ENCODE measurements at places on chromosomes 12 and 14. TPM values are rescaled to one million over a fixed set of nuclear protein-coding genes. Genes with fewer than 3 reads are reported as not detected.

DNA sequence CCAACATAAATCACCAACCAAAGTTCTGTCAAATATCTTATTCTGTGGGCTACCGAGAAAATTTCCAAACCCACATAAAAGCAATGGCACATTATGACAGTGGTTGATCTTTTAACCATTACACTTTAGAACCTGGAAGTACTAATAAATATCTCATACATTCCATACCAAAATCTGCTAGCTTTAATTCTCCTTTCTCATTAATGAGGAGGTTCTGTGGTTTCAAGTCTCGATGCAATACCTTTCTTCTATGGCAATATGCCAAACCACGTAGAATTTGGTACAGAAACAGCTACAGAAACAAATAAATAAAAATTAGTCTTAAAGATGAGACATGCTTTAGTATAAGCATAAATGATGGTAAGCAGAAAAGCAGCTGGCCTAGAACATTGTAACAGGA is 100.7 kb downstream of the ELK3 start:
- DNase-seq: no peak

DNA sequence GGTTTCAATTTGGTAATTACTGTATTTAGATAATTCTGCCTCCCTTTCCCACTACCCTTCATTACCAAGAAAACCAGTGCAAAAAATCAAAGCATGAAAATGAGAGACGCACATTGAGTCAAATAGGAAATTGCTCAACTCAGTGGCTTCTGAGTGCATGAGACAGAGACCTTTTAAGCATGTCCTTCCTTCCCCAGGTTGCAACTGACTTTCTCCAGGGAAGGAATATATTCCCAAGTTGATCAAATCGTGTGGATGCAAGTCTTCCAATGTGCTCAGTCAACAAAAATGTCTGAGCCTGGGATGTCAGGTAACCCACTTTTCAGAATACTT is 12.9 kb downstream of the BMP4 start:
- no peak for DNase-seq

GRCh38 chr12:89610366-89610765 is 84.5 kb upstream of the POC1B start:
- no peak for DNase-seq

- DNase-seq: no peak
Measured at GRCh38 chr12:112716099-112717093, 75.2 kb upstream of the RPH3A start.

GRCh38 chr12:114665411-114666260 is 18.3 kb downstream of the TBX3 start:
- DNase-seq: no peak

The IL23A gene
- total RNA-seq: not detected

The SIX6 gene
- not detected for total RNA-seq

- DNase-seq: no peak
Measured at GRCh38 chr14:61670576-61670975, 24.7 kb upstream of the HIF1A start.

The MED13L gene
- total RNA-seq: 54.6 TPM

The MIP gene
- total RNA-seq: 0.15 TPM

GRCh38 chr14:30974628-30975027 is 50.8 kb upstream of the AP4S1 start:
- DNase-seq: no peak

The CFAP54 gene
- total RNA-seq: 7.5 TPM

DNA sequence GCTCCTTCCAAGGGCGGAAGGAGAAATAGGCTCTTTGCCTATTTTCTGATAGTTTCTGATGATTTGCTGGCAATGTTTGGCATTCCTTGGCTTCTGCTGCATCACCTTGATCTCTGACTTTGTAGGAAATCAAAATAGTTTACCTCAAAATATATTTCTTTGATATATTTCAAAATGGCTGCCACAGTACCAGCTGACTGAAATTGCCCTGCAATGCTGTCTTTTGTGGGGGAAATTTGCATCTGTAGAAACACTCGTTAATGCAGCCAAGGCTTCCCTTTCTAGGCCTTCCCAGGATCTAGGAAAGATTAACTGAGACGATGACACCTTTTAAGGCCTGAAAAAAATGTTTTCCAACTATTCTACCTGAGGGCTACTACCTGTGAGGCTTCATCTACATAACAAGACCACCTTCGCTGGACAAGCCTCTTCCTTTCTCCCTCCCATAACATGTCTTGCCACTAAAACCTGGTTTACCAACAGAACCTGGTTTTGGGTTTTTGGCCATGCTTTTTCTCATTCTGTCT is 212.8 kb upstream of the SSTR1 start:
- DNase-seq: no peak

GRCh38 chr12:85016413-85016812 is 19.7 kb downstream of the TSPAN19 start:
- DNase-seq: no peak

- no peak for DNase-seq
Measured at GRCh38 chr14:54805070-54805444, 97.6 kb downstream of the GCH1 start.

The MMP17 gene
- 24.3 TPM for total RNA-seq

The C3AR1 gene
- 0.44 TPM for total RNA-seq

- no peak for DNase-seq
Measured at GRCh38 chr12:90111791-90112580, 403.3 kb upstream of the ATP2B1 start.

GRCh38 chr12:25521625-25522256 is 31.3 kb downstream of the LMNTD1 start:
- no peak for DNase-seq

- DNase-seq: no peak
Measured at GRCh38 chr12:91105807-91106206, 5.5 kb downstream of the LUM start.

DNA sequence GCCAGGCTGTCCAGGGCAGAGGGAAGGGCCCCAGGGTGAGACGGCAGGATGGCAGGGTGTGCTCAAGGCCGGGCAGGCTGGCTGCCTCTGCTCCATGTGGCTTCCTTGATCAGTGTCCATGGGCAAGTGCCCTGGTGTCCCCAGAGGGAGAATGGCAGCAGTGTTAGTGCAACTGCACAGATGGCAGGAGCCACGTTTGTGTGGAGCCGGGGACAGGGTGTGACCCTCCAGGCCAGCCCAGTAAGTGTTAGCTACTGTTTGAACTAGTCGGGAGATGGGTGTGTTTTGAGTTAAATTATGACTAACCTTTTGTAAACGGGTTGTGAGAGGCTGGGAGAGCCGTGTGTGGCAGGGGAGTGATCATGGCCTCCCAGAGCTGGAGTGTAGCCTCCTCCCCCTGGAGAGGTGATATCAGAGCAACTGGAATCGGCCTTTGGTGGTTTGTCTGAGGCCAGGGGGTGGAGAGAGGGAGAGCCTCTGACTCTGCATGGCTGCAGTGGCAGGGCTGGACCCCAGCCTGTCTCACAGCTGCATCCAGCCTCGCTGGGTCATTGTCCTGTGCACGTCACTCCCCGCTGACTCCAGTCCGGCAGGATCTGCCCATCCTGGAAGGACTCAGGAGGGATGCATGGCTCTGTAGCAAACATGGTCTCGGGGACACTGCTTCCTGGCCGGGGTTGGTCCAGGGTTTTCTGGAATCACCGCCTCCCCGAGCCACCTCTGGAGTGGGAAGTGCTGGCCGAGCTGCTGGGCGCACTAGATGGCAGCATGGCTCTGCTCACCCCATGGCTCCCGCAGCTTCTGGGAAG is 27.8 kb downstream of the AACS start:
- no peak for DNase-seq

The CCNK gene
- 41.1 TPM for total RNA-seq

GRCh38 chr14:39581474-39581873 is 149.2 kb upstream of the FBXO33 start:
- no peak for DNase-seq

The TSHR gene
- not detected for total RNA-seq

DNA sequence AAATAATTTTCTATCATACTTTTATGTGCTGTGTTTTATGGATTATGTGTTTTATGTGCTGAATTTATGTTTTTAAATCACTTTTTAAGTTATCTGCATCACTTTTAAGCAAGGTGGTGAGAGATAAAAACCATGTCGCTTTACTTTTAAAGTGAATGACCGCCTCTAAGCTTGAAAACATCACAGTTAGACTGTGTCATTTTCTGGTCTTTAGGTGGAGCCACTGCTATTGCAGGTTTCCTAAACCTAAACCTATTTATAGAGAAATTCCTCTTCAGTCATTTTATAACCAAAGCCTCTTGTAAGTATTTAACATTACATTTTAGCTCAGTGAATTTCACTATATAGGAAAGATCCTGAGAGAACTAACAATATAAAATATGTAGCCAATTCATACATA is 21.0 kb upstream of the MDM2 start:
- no peak for DNase-seq

DNA sequence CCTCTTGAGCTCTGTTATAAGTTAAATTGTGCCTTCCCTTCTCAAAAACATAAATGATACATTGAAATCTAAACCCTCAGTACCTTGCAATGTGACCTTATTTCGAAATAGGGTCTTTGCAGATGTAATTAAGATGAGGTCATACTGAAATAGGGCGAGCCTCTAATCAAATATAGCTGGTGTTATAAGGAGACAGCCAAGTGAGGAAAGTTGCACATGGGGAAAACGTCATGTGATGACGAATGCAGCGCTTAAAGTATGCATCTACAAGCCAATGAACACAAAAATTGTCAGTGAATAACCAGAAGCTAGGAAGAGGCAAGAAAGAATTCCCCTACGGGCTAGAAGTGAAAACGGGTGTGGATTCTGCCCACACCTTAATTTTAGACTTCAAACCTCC is 305.2 kb upstream of the FOXG1 start:
- DNase-seq: no peak

The PLCZ1 gene
- not detected for total RNA-seq

The RFLNA gene
- 0.41 TPM for total RNA-seq

The C12orf42 gene
- total RNA-seq: not detected

GRCh38 chr12:124482901-124483799 is 84.3 kb downstream of the NCOR2 start:
- no peak for DNase-seq

DNA sequence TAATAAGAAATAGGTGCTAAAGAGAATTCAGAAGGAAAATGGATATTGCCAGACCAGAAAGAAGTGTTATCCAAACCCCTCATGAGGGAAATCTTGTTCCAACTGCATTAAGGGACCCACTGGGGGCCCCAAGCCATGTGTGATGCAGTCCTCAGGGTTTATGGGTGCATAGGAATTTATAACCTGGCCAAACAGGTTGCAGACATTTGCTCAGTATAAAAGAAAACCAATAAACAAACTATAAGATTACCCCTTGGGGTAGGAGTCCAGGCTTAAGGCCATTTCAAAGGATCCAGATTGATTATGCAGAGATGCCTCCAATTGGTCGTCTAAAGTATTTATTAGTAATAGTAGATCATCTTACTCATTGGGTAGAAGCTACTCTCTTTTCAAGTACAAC is 240.9 kb upstream of the DIO3 start:
- no peak for DNase-seq

- DNase-seq: no peak
Measured at GRCh38 chr14:78848234-78848820, 678.2 kb downstream of the NRXN3 start.
